ENCODE measurements at places on chromosomes 3 and 15. TPM values are rescaled to one million over a fixed set of nuclear protein-coding genes. Genes with fewer than 3 reads are reported as not detected.

DNA sequence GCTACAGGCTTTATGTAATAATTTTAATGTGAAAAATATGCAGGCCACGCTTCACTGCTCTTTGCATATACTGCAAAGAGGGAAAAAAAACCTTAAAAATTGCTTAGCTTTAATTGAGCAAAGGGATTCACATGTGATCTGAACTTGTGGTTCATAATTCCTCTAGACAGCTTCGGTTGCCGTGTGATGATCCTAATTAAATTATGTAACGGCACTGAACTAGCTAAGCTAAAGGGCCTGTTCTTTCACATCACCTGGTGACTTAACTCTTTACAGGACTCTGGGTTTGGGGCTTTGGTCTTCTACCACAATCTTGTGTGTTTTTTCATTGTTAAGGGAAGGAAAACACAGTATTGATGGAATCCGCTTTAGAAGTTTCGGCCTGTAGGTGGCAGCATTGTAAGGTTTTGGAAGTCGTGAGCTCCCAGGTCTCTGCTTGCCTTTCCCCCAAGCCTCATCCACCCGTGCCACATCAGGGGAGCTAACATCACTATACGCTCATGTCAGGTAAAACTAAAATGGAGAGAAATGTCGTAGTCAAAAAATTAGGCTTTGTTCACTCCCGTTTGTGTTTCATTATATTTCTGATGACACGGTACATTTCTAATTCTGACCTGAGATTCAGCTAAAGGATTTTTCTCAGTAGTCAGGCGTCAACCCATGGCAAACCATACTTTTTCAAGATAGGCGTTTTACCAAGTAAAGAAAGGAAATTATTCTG is 205.6 kb upstream of the DPH6 start:
- no peak overlapping the region for H3K4me3 ChIP-seq
- H3K27me3 ChIP-seq = no peaks in the 10 kb centered on the region
- no peak overlapping the region for H3K27ac ChIP-seq
- no peaks in the 10 kb centered on the region for H3K36me3 ChIP-seq

DNA sequence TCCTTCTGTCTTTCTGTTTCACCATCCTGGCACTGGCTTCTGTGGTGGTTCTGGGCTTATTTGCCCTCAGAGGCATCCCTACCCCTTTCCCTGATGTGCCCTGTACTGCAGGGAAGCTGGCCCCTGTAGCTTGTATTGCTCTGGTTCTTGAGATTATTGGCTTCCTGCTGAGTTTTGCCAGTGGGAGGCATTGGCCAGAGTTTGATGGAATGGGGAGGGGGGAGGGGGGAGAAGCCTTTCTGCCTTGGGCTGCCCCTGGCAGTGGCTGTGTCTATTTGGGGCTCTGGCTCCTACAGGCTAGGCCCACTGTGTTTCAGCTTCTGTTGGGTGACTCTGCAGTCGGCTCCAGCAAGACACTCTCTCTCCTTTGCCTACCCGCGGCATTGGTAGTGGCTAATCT is 41.6 kb upstream of the SEMA6D start:
- H3K27me3 ChIP-seq = no peaks in the 10 kb centered on the region
- no peak overlapping the region for H3K4me3 ChIP-seq
- H3K36me3 ChIP-seq = no peaks in the 10 kb centered on the region
- no peak overlapping the region for H3K27ac ChIP-seq
- H3K4me1 ChIP-seq = no peaks in the 10 kb centered on the region

DNA sequence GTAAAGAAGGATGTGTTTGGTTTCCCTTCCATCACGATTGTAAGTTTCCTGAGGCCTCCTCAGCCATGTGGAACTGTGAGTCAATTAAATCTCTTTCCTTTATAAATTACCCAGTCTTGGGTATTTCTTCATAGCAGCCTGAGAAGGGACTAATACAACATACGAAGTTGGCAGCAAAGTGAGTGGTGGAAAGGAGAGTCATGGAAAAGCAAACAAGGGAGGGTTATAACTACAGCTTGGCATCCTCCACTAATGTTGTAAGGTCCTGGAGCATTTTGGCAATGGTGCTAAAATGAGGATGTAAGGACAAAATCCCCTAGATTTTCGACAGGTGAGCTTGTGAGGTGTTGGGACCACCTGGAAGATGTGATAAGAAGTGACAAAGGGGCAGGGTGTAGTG is 5.8 kb upstream of the TMEM41A start:
- H3K27me3 ChIP-seq = no peaks in the 10 kb centered on the region
- DNase-seq = peak; percentile 25
- H3K4me1 ChIP-seq = peaks cover 11% of the 10 kb centered on the region
- no peak overlapping the region for H3K4me3 ChIP-seq
- no peak overlapping the region for H3K27ac ChIP-seq
- no peaks in the 10 kb centered on the region for H3K36me3 ChIP-seq

DNA sequence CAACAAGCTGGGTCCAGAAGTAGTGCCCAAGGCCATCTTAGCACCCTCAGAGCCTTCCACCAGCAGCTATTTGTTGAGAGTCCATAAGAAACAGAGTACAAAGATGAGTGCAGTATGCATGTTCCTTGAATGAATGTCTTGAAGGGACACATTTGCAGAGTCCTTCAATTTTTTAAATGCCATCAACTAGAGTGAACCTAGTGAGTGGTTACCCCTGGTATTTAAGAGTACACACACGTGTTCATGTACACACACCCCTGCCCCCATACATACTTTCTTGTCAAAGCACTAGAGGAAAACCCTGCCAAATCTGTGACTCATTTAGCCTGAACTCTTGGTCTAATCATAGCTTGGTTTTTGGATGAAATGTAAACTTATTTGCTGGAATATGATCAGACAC is 84.5 kb upstream of the GALNT15 start:
- no peak overlapping the region for H3K4me3 ChIP-seq
- H3K36me3 ChIP-seq = no peaks in the 10 kb centered on the region
- H3K4me1 ChIP-seq = peaks cover 9% of the 10 kb centered on the region
- H3K27ac ChIP-seq = no peak overlapping the region
- H3K27me3 ChIP-seq = no peaks in the 10 kb centered on the region
- DNase-seq = no peak

GRCh38 chr3:59817511-59817910 is 767.7 kb upstream of the CFAP20DC start:
- H3K27ac ChIP-seq = no peak overlapping the region
- H3K27me3 ChIP-seq = no peaks in the 10 kb centered on the region
- H3K4me3 ChIP-seq = no peak overlapping the region
- no peak for DNase-seq
- no peaks in the 10 kb centered on the region for H3K4me1 ChIP-seq
- H3K36me3 ChIP-seq = no peaks in the 10 kb centered on the region

GRCh38 chr3:52848617-52849016 is 13.8 kb upstream of the MUSTN1 start:
- no peak overlapping the region for H3K4me3 ChIP-seq
- DNase-seq = no peak
- H3K27me3 ChIP-seq = no peaks in the 10 kb centered on the region
- H3K27ac ChIP-seq = no peak overlapping the region

DNA sequence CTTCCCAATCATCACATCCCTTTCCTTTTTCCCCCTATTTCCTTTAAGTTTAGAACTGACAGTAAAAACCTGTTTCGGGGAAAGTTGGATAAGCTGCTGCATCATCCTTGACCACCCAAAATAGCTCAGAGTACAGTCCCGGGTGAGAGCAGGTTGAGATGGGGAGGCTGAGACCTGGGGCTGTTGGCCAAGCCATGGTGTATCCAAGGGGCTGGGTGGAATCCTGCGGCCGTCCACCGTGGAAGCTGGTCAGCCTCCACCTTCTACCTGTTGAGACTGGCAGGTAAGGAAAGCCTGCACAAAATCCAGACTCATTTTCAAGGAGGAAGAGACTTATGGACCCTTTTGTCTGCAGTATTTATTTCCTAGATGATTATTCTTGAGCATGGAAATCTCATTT is 128.2 kb upstream of the PLXNA1 start:
- no peaks in the 10 kb centered on the region for H3K36me3 ChIP-seq
- H3K4me3 ChIP-seq = no peak overlapping the region
- no peak for DNase-seq
- no peak overlapping the region for H3K27ac ChIP-seq

- DNase-seq = no peak
- no peak overlapping the region for H3K27ac ChIP-seq
- no peaks in the 10 kb centered on the region for H3K36me3 ChIP-seq
- H3K4me1 ChIP-seq = no peaks in the 10 kb centered on the region
- no peak overlapping the region for H3K4me3 ChIP-seq
Measured at GRCh38 chr3:183554377-183554776, 1.1 kb downstream of the KLHL6 start.

DNA sequence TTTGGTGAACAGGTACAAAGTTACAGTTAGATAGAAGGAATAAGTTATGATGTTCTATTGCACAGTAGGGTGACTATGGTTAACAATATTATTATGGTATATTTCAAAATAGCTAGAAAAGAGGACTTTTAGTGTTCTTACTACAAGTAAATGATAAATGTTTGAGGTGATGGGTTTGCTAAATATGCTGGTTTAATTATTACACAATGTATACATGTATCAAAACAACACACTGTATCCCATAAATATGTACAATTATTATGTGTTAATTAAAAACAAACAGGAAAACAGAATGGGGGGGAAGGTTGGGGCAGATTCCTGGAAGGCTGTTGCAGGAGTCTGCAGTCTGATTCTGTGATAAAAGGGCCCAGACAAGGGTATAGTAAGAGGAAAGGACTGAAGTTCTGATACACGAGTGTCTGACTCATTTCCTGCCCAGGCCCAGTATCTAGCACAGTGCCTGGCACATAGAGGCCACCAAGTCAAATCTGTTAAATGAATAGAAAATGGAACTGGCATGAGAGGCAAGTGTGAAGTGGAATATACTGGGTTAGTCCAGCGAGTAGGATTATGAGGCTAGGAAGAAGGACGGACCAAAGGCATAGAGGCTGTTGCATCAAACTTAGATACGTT is 7.2 kb upstream of the ENTPD3 start:
- no peak overlapping the region for H3K27ac ChIP-seq
- H3K36me3 ChIP-seq = no peaks in the 10 kb centered on the region
- H3K4me1 ChIP-seq = no peaks in the 10 kb centered on the region
- no peaks in the 10 kb centered on the region for H3K27me3 ChIP-seq
- H3K4me3 ChIP-seq = no peak overlapping the region

- H3K27me3 ChIP-seq = no peaks in the 10 kb centered on the region
- H3K4me1 ChIP-seq = no peaks in the 10 kb centered on the region
- DNase-seq = no peak
- no peak overlapping the region for H3K27ac ChIP-seq
Measured at GRCh38 chr3:38611866-38612265, 37.6 kb downstream of the SCN5A start.

GRCh38 chr3:101690972-101691371 is 4.5 kb upstream of the RPL24 start:
- no peak overlapping the region for H3K27ac ChIP-seq
- no peak for DNase-seq
- no peak overlapping the region for H3K4me3 ChIP-seq
- H3K36me3 ChIP-seq = no peaks in the 10 kb centered on the region

DNA sequence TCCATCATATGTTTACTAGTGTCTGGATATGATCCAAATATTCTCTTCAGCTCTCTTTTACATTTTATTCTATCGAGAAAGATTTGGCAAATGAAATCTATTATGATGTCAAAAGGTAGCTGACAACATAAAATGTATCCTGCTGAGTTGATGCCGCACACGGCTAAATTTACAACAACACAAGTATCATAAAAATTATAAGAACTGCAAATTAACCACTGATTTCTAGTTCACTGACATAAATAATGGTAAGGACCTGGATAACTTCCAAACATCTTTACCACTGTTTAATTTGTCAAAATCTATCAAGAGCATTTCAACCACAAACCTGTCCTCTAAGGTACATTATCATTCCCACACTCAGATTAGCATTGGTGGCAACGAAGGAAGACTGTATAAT is 244.5 kb downstream of the FOXP1 start:
- H3K4me1 ChIP-seq = no peaks in the 10 kb centered on the region
- no peaks in the 10 kb centered on the region for H3K27me3 ChIP-seq
- no peak overlapping the region for H3K27ac ChIP-seq
- no peak for DNase-seq
- no peak overlapping the region for H3K4me3 ChIP-seq
- H3K36me3 ChIP-seq = no peaks in the 10 kb centered on the region

DNA sequence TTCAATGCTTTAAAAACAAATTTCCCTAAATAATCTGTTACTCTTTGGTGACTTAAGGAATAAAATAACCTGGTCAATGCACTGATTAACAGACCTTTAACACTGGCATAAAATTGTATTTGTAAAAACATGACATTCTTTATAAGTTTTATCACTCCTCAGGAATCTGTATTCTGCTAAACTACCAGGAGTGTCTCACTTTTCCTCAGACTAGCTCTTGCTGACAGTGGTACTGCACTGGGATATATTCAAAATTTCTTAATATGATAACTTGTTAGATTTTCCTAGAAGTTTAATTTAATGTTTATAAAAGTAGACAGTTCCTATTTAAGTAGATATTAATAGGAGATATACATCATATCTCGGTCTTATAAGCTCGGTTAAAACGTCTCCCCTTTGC is 363.4 kb upstream of the ARHGEF26 start:
- H3K27me3 ChIP-seq = no peaks in the 10 kb centered on the region
- no peaks in the 10 kb centered on the region for H3K4me1 ChIP-seq
- H3K36me3 ChIP-seq = no peaks in the 10 kb centered on the region

GRCh38 chr3:43294975-43295374 is 8.6 kb downstream of the SNRK start:
- peak overlapping the region; percentile 65 for H3K27ac ChIP-seq
- H3K36me3 ChIP-seq = no peaks in the 10 kb centered on the region
- no peak for DNase-seq
- no peaks in the 10 kb centered on the region for H3K27me3 ChIP-seq

DNA sequence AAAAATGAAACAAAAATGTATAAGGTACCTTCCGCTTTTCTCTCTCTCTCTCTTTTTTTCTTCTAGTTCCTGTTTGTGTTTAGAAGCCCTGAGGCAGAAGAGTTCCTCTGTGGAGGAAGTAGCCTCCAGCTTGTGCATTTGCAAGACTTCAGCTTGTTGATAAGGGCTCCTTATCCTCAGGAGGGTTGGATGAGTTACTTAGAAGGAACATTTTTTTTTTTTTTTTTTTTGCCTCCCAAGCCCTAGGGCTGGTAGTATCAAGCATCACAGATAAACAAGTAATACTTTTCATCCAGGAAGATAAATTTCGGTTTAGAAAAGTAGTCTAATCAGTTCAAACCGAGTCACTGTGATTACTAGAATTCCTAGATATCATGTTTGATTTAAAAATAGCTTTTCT is 91.0 kb upstream of the CBLB start:
- no peak overlapping the region for H3K4me3 ChIP-seq
- no peak for DNase-seq

Gene FAM3D
- total RNA-seq = 1.8 TPM

GRCh38 chr3:141738891-141739363 is 829 bp downstream of the RNF7 start:
- H3K36me3 ChIP-seq = no peaks in the 10 kb centered on the region
- H3K27me3 ChIP-seq = no peaks in the 10 kb centered on the region
- DNase-seq = peak; percentile 8
- H3K4me1 ChIP-seq = peaks cover 27% of the 10 kb centered on the region

Gene LACTB
- 7.6 TPM for total RNA-seq

Gene GOLGA8T
- total RNA-seq = not detected
